Tibial artery (tissue), 4 donors: ENCODE measurements at places on chromosomes 6 and 20.

GRCh38 chr20:55322745-55323144 lies 682.6 kb downstream of the CBLN4 start:
- no peak for DNase-seq
- H3K27me3 ChIP-seq: no peaks in the 10 kb centered on the region
- H3K36me3 ChIP-seq: no peaks in the 10 kb centered on the region
- H3K4me1 ChIP-seq: no peaks in the 10 kb centered on the region

- H3K4me3 ChIP-seq: no peak overlapping the region
- peaks cover 12% of the 10 kb centered on the region for H3K36me3 ChIP-seq
- DNase-seq: no peak
Observed at GRCh38 chr6:24788031-24788665, 10.6 kb downstream of the ARMH2 start.

- no peaks in the 10 kb centered on the region for H3K36me3 ChIP-seq
- H3K27me3 ChIP-seq: peaks cover 12% of the 10 kb centered on the region
- no peaks in the 10 kb centered on the region for H3K4me1 ChIP-seq
- no peak overlapping the region for H3K4me3 ChIP-seq
- DNase-seq: no peak
Observed at GRCh38 chr6:1334684-1335083, 22.8 kb downstream of the FOXQ1 start.

GRCh38 chr20:5065879-5066383 lies 53.8 kb downstream of the PCNA start:
- no peaks in the 10 kb centered on the region for H3K27me3 ChIP-seq
- H3K36me3 ChIP-seq: no peaks in the 10 kb centered on the region
- DNase-seq: peak; percentile 76
- no peak overlapping the region for H3K4me3 ChIP-seq

DNA sequence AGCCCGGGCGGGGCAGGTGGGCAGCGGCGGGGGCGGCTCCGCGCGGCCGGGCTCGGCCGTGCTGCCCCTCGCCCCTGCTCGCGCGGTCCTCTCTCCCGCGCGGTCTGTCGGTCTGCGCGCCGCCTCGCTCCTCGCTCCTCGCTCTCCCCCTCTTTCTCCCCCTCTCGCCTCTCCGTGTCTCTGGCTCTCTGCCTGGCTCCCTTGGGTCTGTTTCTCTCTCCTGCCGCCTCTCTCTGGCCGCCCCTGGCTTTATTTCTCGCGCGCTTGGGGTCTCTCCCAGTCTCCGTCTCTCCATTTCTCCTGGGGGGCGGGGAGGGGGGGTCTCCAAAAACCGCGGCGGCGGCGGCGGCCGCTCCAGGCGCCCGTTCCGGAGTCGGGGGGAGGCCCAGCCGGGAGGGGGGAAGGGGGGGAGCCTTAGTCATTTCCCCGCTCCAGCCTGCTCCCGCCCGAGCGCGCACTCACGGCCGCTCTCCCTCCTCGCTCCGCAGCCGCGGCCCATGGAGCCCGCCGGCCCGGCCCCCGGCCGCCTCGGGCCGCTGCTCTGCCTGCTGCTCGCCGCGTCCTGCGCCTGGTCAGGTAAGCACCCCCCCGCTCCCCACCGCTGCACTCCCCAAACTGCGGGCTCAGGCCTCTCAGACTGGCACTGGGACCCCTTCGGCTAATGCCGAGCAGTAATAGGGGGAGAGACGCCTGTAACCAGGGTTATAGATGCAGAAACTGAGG lies at the start of gene SIRPA:
TSS of gene SIRPA (plus strand) at position 457 of the 723 bp plus-strand sequence. CDS start at position 498, 41 bp downstream.
- DNase-seq: peak; percentile 64
- H3K27ac ChIP-seq: peak within 1 kb of the TSS; percentile 88
- H3K27me3 ChIP-seq: no peaks in the 10 kb centered on the region
- peaks cover 72% of the 10 kb centered on the region for H3K4me1 ChIP-seq
- H3K36me3 ChIP-seq: no peaks in the 10 kb centered on the region
- H3K4me3 ChIP-seq: peak within 1 kb of the TSS; percentile 57

DNA sequence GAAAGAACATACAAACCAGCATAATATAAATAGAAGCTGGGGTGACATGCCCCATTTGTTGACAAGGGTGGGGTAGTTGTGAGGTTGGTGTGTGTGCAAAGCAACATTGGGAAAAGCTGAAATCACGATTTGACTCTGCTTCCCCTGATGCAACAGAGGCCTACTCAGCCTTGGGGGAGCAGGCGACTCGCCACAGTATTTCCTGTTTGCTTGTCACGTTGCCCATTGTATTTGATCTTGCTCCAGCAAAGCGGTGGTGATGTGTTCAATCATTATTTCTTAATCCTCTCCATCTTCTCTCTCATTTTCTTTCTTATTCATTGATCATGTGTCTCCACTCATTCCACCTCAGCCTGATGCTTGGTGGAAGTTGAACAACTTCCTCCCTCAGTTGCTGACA lies 165.8 kb upstream of the CITED2 start:
- H3K27me3 ChIP-seq: no peaks in the 10 kb centered on the region
- no peaks in the 10 kb centered on the region for H3K36me3 ChIP-seq
- peak overlapping the region; percentile 16 for H3K27ac ChIP-seq
- no peak overlapping the region for H3K4me3 ChIP-seq
- DNase-seq: no peak
- H3K4me1 ChIP-seq: peaks cover 16% of the 10 kb centered on the region

DNA sequence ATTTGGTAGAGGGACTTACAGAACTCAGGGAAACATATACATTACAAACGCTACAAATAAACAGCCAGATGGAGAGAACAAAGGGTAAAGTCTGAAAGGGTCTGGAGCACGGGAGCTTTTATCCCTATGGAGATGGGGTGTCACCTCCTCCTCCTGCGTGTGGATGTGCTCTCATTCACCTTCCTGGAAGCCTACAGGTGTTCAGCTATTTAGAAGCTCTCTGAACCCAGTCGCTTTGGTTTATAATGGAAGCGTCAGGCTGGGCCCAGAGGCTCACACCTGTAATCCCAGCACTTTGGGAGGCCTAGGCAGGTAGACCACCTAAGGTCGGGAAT lies 17.7 kb upstream of the ITCH start:
- no peaks in the 10 kb centered on the region for H3K4me1 ChIP-seq
- DNase-seq: no peak
- H3K27ac ChIP-seq: no peak overlapping the region
